ENCODE measurements at places on chromosomes 6 and 20.

DNA sequence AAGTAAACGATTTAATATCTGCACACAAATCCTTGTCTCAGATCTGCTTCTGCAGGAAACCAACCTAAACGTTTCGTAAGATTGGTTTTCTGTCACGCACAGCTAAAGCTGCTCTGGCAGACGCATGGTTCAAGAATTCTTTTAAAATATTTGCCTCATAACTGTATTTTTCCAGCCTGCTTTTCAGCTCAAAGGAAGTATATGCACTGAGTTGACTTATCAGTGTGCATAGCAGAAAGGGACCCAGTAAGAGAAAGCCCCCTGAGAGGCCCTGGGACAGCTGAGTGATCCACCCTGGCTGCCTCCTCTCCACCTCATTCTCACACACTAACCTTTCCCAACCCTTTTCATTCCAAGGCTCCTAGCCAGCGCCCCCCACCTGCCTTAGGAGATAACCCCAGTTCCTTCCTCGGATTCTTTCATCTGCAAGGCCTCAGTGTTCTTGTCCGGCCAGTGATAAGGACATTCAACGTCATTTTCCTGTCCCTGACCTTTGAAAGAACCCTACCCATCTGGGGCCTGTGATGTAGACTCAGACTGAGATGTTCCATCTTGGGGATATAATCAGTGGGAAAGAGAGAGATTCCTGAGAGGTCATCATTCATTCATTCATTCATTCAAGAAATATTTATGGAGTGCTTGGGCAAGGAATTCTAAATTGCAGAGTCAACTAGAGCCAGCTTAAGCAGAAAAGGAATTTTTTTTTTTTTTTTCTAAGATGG, 22.4 kb upstream of the SLC9A8 start:
- DNase-seq, result peak; percentile 67

- DNase-seq, result no peak
Observed at GRCh38 chr6:19838442-19839236, 1.5 kb downstream of the ID4 start.

DNA sequence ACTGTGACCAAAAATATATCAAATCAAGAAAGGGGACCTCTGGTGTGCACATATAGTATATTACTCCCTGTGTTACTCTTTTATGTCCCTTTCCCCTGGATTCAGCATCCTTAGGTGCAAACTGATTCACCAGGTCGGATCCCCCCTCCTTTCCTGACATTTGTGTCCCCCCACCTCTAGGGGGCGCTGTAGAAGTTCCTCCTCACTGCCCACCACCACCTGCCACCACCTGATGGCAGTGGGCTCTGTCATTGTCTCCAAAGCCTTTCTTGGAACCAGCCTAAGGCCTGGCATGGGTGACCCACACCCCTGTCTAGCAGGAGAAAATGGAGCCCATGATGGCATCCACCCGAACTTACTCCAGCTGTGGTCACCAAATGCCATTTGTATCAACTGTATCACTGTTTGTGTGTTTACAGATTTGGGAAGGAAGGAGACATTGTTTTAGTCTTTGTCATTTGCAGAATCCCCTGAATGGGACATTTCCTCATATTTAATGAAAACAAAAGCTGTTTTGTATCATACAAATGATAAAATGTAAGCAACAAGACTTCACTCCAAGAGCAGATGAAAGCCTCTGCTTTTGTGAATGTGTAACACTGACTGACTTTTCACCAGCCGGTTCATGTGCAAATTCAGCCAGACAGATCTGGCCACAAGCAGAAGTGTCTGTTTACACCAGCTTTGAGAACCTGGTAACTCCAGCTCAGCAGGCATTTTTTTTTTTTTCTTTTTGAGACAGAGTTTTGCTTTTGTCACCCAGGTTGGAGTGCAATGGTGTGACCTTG, 66.2 kb downstream of the ARMC2 start:
- no peak for DNase-seq

DNA sequence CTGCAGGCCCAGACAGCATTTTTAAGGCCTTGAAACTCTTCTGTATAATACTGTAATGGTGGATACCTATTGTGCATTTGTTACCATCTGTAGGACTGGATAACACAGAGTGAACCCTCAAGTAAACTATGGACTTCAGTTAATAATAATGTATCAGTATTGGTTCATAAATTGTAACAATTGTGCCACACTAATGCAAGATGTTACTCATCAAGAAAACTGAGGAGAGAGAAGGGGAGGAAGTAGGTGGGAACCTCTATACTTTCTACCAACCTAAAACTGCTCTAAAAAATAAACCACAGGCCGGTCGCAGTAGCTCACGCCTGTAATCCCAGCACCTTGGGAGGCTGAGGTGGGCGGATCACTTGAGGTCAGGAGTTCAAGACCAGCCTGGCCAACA, 10.8 kb downstream of the MAPK13 start:
- no peak for DNase-seq

DNA sequence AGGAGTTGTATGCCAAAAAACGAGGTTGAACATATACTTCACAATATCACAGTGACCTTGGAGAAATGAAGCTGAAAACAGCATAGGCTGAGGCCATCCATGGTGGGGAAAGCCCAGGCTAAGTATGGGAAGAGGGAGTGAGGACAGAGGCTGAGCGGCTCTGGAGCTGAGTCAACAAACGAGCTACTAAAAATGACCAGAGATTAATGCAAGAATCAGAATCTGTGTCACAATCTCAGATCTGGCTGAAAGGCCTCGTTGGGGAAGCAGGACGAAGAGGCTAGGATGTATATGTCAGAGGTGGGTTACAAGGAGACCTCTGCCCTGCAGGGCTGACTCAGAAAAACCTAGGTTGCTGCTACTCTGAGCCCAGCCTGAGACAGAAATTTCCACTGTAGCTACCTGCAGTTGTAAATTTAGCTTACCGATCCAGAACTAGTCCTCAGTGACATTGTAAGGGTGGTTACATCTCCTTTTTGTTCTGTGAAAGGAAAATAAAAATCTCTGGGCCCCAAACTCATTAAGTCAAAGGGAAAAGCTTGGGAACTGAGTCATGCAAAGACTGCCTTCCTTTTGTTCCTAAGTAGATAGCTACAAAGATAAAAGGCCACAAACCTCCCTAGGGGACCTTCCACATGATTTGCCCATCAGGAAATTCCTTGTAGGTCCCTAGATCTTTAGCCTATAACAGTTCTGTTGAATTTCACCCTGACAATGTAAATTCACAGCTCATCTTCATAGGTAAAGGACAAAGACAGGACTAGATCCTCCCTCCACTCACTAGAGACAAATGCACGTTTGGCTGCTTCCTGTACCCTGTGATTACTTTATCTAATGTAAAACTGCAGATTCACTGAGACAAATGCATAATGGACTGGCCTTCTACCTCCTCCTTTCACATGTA, 8.5 kb upstream of the TUBB2A start:
- peak; percentile 59 for DNase-seq

DNA sequence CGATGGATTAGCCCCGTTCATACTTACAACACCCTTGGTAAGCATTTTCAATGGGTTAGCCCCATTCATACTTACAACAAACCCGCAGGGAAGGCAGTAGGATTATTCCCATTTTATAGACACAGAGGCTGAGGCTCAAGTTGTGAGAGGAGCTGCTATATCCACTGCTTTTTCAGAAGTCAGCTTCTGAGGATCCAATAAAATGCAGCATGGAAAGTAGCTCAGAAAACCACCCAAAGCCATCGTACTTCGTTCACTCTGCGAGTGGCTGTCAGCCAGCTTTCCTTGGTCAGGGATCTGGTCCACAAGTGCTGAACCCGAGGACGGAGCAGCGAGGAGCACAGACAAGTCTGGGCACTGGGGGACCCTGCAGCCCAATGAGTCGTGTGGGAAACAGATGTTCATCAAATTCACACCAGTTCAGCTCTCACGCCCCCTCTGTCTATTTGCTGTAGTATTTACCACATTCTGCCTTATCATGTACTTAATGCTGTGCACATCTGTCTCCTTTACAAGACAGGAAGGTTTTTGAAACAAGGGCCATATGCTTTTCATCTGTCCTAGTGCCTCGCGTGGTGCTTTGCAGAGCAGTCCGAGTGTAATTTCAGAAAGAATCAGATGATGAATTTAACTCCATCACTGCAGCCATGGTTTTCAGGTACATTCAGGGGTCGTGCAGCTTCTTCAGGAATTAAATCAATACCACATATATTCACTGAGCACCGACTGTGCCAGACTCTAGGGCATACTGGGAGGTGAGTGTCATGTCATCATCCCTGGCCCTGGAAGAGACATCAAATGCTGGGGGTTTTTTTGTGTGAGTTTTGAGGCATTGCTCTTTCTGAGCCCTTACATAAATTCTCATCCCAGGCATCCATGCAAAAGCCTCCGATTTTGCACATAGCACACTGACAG, 256.9 kb downstream of the CDH26 start:
- no peak for DNase-seq

DNA sequence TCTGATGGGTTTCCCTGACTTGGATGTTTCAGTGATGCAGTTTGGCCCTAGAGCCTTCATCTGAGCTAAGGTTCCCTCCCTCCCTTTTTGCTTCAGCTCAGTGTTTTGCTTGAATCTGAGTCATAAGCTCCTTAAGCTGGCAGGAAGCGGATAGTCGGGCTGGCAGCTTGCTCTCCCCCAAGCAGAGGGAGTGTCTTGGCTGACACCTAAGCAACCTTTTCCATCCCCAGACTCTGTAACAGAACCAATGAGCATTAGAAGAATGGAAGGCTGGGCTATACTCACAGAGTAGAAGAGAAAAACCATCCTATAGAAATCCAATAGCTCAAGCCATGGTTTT, 98.3 kb downstream of the HAO1 start:
- DNase-seq, result peak; percentile 91

DNA sequence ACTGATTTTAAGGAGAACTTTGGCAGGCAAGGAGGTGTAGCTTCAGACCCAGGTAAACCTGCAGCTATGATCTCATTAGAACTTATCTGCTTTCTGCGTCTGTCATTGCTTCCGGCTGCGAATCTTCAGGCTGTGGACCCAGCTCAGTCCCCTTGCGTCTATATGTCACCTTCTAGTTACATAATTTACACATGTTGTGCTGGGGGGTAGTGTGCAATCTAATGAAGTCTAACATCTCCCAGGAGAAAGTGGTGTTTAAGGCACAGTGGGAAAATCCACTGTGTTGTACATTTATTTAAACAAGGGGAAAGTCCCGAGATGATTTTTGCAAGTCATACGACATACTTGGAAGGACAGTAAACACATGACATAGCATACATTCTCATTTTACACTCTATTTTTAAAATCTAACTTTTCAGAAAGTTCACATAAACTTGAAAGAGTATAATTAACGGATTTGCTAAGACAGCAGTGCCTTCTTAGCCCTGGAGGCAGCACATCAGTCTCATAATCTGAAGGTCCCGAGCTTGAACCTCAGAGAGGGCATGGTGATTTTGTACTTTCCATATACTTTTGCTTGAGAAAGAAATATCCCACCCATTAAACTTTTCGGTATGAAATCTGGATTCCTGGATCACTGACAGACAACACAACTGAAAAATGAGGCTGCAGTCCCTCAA, 35.2 kb downstream of the GPX6 start:
- no peak for DNase-seq

DNA sequence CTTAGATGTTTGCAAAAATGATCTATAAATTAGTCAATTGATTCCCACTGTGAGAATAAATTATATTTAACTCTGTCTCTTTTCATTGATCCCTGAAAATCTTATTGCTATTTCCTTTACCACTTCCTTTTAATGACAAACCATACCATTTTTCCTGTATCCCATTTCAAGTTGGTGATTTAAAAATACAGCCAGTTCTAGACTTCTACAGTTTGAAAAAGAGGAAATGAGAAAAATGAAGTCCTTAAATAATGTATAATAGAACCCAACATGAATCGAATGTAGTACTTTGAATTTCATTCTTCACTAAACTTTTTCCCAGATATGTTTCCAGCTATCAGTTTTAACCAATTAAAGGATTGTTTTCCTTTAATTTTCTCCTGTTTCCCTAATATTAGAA, 29.5 kb upstream of the SDHAF4 start:
- DNase-seq, result no peak

- no peak for DNase-seq
Observed at GRCh38 chr6:126063512-126064146, 77.3 kb downstream of the TRMT11 start.

GRCh38 chr6:2775003-2775402, 9.8 kb downstream of the WRNIP1 start:
- no peak for DNase-seq

GRCh38 chr6:170365593-170365992, 59.0 kb downstream of the FAM120B start:
- no peak for DNase-seq

DNA sequence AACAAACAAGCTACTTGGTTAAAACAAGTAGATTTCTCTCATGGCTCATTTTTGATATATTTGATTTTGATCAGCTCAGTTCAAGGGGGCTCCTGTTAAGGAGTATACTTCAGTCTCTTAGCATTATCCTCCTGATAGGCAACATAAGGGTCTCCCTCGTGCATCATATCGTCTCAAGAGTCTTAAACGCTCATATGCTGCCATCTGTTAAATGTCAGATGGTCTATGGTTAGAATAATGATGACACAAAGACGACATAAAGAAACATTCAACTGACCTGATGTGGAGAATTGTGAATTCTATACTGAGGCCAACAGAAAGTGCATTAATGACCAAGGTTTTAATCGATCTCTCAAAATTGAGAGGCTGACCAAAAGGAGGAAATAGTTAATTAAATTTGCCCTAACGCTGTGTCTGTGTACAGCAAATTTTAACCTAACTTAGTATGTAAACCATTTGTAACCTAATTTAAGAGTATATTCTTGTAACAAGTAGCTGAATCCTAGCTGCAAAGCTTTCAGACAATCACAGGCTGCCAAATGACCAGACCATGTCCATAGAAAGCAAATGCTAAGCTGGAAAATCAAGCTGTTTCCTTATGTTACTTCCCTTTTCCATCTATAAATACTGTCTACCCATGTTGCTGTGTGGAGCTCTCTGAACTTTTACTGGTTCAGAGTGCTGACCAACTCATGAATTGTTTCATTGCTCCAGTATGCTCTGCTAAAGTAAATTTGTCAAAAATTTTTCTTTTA, 1688.5 kb downstream of the GRIK2 start:
- no peak for DNase-seq

DNA sequence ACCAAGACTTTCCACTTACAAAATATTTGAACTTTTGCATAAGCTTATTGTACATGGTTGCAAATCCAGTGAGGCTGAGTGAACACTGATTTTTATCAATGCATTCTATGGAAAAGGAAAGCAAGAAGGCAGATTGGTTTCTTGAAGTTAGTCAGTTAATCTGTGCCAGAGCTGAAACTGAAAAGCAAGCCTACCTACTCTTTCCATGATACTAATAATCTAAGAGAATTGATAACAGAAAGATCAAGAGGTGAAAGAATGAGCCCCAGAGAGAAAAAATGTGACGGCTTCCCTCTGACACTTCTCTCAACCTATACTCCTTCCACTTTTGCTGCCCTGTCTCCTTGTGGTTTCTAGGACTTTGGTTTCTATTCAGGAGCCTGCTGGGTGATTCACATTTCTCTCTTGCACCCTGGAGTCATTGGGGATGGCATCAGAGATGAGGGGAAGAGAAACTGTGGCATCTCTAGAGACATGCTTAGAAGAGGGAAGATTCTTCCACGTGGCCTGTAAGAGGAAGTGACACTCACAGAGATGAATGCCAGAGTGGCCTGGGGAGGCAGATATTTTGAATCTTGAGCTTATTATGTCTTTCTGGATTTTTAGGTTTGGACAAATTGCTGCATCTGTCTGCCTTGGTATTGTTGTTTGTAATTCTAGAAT, 158.6 kb upstream of the RIMS1 start:
- DNase-seq, result no peak
